ENCODE measurements at places on chromosomes 5 and 9.

GRCh38 chr5:139178935-139179334 is 19.2 kb downstream of the SIL1 start:
- DNase-seq = no peak

DNA sequence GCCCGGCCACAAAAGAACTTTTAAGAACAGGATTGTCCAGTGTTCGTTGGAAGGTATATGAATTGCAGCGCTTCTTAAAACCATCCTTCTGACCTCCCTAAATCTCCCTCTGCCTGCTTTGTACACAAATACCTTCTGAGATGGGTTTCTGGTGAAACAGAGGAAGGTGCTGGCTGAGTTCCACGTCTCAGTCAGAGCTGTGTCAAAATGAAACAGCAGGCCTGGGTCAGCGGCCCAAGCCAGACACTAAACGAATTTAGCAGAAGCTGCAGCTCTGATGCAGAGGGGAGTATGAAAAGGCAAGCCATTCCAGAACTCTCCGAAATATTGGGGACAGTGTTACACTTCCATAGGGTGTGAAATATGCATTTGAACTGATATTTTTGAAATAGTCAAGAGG is 37.8 kb upstream of the CRB2 start:
- no peak for DNase-seq

DNA sequence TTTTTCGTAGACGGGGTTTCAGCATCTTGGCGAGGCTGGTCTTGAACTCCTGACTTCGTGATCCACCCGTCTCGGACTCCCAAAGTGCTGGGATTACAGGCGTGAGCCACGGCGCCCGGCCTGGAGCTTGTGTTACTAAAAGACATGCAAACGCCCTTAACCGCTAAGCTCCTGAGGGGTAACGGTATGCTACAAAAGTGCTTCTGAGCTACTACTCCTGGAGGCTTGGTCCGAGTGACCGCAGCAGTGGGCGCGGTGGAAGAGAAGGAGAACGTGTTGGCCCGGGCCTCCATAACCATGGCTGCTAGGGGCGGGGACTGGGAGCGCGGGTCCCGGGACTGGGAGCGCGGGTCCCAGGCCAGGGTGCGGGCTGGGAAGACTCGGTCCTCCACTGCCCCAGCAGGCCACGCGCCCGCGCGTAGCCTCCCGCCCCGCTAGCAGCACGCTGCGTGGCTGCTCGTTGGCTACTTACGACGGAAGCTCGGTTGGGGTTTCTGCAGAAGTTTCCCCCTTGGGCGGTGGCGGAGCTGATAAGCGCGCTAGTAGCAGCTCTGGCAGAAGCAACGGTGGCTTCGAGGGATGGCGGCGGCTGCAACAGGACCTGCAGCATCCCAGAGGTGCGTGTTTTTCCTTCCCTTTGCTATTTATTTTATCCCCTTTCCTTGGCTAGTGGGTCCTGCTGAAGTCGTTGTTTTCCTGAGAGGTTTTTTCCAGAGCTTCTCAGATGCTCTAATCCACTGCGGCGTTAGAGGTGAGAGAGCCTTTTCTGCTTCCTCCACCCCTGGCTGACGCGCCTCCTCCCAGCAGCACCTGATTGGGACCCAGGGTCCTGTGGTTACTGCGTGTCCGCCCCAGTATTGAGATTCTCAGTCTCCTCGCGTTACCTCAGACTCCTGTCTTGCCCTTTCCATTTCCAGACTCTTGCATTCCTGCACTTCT is 69.2 kb upstream of the CCDC180 start:
- DNase-seq = peak; percentile 82

GRCh38 chr5:106174903-106175302 is 1495.8 kb downstream of the EFNA5 start:
- DNase-seq = no peak

DNA sequence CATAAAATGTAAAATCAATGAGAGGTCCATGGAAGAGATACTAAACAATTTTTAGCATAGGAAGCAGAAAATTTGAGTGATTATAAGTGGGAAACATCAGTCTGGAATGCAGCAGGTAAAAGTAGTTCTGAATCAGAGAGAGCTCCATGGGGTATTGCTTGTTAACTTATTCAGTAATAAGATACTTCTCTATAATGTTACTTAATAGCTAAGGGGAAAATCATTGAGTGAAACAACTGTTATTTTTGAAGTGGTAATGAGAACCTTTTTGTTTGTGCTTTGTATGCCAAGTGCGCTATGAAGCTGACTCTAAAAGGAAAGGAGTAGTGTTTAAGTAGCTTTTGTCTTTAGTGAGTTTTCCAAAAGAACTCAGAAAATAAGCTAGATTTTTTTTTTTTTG is 95.2 kb downstream of the ERBIN start:
- no peak for DNase-seq

Data from WTC11 (cell line).